ENCODE measurements at places on chromosomes 4 and X. TPM values are rescaled to one million over a fixed set of nuclear protein-coding genes. Genes with fewer than 3 reads are reported as not detected.

- no peak for DNase-seq
Observed at GRCh38 chr4:153241970-153242838, 38.0 kb downstream of the TRIM2 start.

- no peak for DNase-seq
Observed at GRCh38 chr4:10089346-10089745, 27.3 kb downstream of the WDR1 start.

DNA sequence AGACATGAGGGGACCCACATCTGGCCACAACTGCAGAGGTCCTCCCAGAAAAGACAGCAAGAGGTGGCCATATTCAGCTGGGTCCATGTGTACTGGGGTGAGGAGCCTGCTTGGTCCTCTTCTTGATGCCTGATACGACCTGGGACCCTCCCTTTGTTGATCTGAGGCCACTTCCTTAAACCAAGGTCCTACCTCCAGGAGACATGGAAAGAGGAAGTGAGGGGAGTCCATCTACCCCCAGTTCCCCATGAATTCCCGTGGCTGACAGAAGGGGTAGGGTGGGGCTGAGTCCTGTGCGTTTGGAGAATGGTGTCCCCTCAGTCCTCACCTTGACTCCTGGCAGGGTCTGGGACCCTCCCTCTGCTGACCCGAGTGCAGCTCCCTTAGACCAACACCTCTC lies 2.1 kb downstream of the MAGEA10 start:
- DNase-seq = no peak

GRCh38 chrX:15143050-15143824 lies 126.6 kb downstream of the ASB9 start:
- DNase-seq = no peak

DNA sequence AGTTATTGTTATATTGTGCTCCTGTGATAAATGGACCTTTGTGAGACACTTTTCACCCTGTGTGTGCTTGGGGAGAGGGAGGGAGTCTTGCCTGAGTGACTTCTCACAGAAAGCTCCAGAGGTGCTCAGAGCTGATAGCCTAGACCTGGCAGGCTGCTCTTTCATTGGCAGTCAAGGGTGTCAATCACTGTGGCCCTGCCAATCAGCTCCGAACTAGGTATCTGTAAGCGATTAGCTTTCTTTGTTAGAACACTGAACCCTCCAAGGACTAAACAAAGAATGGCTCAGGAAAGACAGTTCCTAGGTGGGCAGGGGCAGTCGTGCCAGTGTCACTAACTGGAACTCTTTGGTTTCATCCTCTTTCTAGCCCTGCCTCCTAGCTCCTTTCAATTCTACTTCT lies 2.7 kb upstream of the NALF2 start:
- DNase-seq = no peak

DNA sequence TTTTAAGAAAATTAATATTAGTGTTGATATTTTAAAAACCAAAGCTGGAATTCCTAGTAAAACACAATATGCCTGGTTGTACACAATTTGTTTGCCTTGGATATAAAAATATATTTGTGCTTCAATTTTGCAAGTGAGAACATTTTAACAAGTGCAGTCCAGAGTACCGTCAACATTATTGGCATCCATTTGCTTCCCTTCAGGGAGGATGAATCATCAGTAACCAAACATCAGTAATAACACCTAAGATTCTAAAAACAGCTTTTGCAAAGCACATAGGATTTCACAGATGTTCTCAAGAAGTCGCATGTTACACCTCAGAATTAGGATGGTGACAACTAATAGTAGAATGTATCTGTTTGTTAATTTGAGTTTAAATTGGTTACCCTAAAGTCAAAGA lies 262.6 kb upstream of the BMP3 start:
- DNase-seq = no peak

TENM3 gene
- total RNA-seq = 8.2 TPM

DNA sequence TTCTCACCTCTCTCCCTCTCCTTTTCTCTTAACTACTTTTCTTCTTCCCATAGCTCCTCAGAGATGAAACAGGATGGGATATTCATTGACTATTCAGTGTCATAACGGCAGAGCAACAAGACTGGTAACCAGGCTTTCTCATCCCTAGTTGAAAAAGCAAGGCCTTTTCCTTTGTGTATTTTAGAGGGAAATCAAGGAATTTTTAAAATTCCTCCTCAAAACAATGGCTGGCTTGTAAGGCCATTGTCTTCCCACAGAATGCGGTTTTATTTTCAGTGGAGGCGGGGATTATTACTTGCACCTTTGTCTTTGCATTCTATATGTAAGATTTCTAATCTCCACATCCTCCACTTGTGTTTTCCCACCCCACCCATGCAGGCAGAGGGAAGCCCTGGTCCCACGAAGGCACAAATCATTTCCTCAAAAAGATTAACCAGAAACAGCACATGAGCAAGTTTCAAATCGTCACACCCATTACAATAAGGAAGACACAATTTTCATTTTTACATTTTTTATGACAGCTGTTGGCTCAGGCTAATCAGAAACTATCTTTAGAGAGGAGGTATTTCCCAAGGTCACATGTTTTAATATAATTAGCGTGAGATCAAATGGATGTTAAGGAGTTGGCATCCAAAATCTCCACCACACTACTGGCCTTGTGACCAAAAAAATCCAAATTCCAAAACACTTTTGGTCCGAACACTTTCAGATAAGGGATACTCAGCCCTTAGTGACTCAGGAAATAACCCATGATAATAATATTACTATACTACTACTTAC lies 53.0 kb upstream of the KDR start:
- DNase-seq = no peak

DNA sequence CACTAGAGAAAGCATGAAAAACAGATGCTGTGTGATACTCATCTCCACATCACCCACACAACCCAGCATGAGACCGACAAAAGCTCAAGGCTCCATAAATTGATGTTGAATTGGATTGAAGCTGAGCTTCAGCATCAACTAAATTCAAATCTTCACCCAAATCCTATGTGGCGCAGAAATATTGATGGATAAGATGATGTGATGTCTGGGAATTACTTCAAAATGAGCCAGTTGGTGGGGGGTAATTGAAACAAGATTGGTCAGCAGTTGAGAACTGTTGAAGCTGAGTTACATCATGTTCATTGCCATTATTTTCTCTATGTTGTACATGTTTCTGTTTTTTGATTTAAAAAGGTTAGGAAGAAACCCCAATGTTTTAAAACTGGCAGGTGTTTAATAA lies 166.5 kb upstream of the STS start:
- DNase-seq = no peak

GYPE gene
- total RNA-seq = 0.19 TPM

RIBC1 gene
- total RNA-seq = 0.93 TPM

- no peak for DNase-seq
Observed at GRCh38 chr4:122797405-122798094, 29.1 kb upstream of the FGF2 start.

GRCh38 chr4:120824946-120825345 lies 97.6 kb downstream of the PRDM5 start:
- no peak for DNase-seq

- peak; percentile 91 for DNase-seq
Observed at GRCh38 chrX:123959281-123960063, 2.0 kb upstream of the STAG2 start.

LGI2 gene
- total RNA-seq = 0.27 TPM

RHOXF2B gene
- not detected for total RNA-seq

NXF2B gene
- not detected for total RNA-seq

MAGEA2 gene
- total RNA-seq = not detected

SH3RF1 gene
- 14.2 TPM for total RNA-seq

GRCh38 chr4:11485926-11486325 lies 57.2 kb upstream of the HS3ST1 start:
- no peak for DNase-seq

GRCh38 chr4:5970381-5971077 lies 47.7 kb downstream of the C4orf50 start:
- DNase-seq = no peak

TEX13C gene
- not detected for total RNA-seq

GRCh38 chr4:38663090-38663800 lies 754 bp upstream of the KLF3 start:
- DNase-seq = peak; percentile 44

BEX2 gene
- 24.4 TPM for total RNA-seq

PNMA6A gene
- 1.5 TPM for total RNA-seq

DNA sequence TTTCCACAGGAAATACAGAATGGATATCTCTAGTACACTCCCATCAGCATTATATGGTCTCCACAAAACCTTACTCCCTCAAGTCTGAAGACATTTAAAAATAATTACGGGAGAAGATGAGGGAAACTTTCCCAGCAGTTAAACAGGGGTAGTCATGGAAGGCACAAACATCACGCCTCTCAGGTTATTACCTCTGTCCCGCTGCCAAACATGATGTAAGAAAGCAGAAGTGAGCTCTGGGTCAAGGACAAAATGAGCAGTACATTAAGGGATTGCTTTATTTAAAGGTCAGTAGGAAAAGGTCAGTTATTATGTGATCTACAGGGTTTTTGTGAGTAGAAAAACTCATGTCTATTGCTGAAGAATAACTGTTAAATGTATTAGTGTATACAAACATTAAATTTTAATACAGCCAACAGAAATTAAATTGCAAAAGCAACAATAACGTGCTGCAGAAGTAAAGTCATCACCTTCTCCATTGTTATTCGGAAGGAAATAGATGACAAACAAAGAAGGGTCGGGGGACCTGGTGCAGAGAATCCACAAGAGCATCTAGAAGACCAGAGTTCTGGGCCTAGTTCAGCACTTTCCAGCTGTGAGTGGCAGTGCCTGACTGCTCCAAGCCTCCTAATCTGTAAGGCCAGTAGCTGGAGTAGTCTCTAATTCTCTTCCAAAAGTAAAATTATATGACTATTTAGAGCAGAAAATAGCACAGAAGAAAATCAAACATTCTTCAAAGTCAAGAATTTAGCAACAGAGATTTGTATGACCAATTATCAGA lies 171.2 kb downstream of the PPP3CA start:
- no peak for DNase-seq

DNA sequence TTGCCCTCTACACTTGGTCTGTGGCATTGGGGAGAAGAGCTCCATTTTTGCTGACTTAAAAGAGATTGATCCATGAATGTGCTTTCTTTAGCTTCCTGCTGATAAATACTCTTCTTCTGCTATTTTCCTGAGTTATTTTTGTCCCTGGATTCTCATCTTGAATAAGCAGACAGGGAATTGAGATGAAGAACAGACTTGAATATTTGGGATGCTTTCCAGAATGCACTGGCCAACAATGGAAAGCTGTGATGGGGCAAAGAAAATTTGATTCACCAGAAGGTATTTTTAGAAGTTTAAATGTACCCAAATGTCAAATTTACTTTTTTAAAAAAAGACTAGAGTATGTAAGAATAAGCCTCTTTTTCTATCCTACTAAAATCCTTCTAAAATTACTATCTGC lies 309.9 kb upstream of the PPP1R2C start:
- no peak for DNase-seq

DNA sequence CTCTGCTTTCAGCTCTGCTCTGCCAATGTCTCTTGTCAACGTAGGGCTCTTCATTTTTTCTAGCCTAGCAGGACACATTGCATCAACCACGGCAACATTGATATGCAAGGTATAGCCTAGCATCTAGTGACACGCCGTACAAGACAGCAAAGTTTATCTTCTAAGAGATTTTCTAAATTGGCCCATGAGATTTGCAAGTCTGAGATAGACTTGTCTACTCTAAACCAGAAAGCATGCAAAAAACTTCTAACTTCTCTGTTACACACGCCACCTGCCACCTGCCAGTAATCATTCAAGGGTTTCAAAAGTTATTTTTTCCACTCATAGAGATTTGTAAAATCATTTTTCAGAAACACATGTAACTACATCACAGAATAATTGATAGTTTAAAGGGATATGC lies 1265.7 kb downstream of the C4orf33 start:
- DNase-seq = no peak

- no peak for DNase-seq
Observed at GRCh38 chr4:30495651-30496310, 224.4 kb upstream of the PCDH7 start.

GRCh38 chrX:50776248-50776647 lies 37.7 kb downstream of the SHROOM4 start:
- DNase-seq = no peak

CFAP99 gene
- not detected for total RNA-seq

- DNase-seq = no peak
Observed at GRCh38 chr4:10007436-10007740, 13.9 kb downstream of the SLC2A9 start.

SPANXN3 gene
- not detected for total RNA-seq

DNA sequence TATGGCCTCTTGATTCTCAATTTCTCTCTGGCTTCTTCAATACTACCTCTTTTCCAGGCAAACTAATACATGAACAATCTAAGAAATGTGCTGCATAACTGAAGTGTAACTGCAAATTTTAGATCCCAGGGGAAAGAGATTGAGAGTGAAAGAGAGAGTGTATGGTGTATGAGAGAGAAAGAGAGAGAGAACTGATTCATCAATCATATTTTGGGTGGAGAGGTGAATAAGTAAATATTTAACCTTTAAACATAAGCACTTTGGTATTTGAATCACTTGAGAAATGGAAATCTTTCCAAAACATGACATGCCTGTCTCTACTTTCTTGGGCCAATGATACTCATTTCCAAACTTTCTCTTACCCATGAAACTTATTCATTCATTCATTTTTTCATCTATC lies 147.2 kb upstream of the DIPK2B start:
- no peak for DNase-seq
